ENCODE measurements at places on chromosomes 2 and 18.

DNA sequence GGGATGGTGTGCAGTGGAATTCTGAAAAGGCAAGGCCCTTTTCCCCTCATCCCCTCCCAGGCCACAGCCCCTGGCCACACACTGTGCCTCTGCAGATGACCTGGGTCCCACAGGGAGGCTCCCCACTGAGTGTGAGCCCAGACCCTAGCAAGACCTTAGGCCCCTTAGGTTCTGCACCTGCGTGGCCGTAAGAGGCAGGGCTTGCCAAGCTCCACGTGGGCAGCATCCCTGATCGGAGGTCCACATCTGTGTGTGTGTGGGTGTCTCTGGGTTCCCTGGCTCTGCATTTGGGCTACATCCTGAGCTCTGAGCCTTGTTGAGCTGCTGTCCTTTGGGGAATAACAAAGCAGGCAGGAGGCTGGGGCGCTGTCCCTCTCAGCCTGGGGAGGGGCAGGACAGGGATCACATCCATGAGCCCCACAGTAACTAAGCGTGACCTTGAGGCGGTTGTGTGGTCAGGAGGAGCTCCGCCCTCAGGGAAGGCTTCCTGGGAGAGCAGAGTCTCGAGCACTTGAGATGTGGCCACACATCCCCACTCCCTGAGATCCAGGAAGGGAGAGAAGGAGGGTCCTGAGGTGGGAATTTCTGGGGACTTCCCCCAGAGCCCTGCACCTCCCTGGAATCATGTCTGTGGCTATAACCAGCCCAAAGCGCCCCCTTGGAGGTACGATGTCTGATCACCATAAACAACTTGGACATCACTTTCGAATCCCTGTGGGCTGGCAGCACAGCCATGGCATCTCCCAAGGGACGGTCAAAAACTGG is 84.8 kb downstream of the STPG4 start:
- no peak for DNase-seq

DNA sequence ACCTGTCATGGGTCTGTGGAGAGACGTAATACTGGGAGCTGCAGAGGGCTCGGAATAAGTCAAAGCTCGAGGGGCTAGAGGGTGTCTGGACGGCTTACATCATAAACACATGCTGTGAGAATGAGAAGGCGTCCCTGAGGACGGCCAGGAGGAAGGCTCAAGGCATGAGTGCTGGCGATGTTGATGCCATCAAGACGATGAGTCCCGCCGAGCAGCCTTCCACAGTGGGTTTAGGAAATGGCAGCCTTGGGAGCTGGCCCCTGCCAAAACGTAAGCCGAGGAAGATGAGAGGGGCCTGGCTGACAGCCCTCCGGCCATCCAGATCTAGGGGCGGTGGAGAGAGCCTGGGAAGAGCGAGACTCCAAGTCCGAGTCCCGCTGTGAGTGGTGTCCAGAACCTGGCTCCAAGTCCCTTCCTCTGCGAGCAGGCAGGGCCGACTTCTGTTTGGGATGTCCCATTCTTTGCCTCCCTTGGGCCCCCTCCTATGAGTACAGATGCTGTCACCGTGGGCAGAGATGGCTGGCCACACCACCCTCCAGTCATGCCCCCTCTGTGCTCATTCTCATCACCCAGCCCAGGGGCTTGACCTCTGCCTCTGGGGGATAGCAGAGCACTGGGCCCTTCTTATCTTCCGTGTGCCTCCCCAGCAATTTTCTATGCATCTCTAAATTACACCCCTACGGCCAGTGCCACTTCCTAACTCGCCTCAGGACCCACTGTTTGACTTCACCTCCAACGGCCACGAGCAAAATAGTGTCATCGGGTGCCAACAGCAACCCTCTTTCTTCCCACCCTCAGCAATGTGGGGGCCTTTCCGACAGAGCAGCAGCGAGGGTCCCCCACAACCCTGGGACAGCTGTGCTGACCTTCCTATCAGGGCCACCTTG is 175.7 kb downstream of the FAM210A start:
- no peak for DNase-seq

GRCh38 chr2:218744615-218745014 is 34.0 kb downstream of the TTLL4 start:
- no peak for DNase-seq

DNA sequence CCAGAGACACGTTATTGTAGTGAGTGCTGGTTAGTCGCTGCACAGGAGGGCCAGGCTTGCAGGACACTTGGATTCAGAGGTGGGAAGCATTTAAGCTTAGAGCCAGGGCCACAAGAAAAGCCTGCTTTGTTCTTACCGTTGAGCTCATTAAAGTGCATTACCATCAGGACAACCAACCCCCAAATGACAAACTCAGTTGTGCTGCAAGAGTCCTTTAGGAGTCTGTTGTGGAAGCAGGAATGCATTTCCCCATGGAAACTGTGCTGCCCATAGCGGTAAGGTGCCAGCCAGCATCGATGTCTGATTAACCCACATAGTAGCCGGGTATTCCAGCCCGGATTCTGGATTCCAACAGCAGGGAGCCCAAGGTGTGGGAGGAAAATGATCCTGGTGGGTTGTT is 23.4 kb upstream of the REEP1 start:
- no peak for DNase-seq

DNA sequence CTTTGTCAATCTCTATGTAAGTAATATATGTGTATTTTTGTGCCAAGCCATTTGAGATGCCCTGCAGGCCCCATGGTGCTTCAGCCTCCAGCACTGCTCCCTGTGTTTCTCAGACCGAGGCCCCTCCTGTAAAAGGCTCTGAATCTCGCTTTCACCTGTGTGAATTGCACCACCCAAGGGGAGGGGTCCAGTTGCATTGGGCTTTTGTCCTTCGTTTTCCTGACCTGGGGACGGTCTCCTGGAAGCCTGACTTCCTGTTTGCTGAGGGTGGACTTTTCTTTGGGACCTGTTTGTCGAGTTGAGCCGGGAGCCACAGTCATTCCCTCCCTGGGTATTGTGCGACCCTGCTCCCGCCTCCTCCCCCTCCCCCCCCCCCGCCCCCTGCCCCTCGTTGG is 48.9 kb downstream of the AGAP1 start:
- DNase-seq = no peak

DNA sequence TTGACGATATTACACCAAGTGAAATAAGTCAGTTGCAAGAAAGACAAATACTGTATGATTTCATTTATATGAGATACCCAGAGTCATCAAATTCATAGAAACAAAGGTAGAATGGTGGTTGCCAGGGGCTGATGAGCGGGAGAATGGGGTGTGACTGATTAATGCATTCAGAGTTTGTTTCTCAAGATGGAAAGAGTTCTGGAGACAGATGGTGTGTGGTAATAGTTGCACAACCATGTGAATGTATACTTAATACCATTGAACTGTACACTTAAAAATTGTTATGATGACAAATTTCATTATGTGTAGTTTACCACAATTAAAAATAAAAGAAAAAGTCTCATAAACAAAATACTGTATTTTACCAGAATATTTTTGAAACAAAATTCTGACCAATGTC is 117.3 kb downstream of the PIGN start:
- no peak for DNase-seq

- DNase-seq = no peak
Observed at GRCh38 chr2:225004597-225004996, 37.7 kb downstream of the DOCK10 start.

DNA sequence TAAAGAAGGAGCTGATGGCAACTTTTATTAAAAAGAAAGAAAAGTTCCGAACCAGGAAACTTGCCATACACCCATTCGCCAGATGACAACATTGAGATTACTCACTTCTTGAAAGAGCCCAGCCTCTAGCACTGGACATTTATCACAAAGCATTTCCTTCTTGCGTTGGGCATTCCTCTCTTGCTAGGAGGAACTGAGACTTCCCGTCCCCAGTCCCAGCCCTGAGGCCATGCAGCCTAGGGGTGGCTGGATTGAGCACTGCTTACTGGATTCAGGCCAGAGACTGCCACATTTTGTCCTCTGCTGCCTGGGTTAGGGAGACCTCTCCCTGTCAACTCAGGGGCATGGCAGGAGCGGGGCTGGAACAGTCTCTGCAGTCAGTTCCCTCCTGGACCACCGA is 80.1 kb downstream of the SDC1 start:
- DNase-seq = no peak

- DNase-seq = no peak
Observed at GRCh38 chr2:179322289-179322688, 57.7 kb upstream of the SESTD1 start.

DNA sequence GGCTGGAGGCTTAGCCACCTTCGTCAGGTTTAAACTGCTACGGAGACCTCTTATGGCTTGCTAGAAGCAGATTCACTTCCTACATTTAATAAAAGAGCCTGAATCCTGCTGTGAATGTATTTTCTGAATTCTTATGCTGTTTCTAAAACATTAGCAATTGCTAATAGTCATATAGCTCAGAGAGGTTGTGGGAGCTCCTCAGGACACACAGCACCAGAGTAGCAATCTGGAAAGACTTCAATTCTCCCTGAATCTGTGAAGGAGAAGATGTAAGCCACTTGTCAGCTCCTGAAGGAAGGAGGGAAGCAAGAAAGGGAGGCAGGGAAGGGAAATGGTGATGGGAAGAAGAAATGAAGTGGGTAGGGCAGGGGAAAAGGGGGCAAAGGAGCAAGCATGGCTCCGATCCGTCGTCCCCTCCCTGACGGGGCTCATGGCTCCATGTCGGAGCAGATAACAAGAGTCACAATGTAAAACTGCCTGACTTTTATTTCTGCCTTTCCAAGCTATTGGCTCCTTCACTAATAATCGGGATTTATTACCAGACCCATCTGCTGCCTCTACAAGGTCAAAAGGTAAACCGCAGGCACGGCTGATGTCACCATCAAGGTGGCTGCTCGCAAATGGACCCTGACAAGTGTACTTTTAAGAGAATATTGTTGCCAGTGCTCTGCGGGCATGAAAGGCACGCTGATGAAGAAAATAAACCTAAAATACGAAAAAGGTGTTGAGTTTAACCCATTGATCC is 656.0 kb upstream of the SALL3 start:
- DNase-seq = no peak

- no peak for DNase-seq
Observed at GRCh38 chr2:48525269-48525943, 4.5 kb upstream of the STON1 start.

DNA sequence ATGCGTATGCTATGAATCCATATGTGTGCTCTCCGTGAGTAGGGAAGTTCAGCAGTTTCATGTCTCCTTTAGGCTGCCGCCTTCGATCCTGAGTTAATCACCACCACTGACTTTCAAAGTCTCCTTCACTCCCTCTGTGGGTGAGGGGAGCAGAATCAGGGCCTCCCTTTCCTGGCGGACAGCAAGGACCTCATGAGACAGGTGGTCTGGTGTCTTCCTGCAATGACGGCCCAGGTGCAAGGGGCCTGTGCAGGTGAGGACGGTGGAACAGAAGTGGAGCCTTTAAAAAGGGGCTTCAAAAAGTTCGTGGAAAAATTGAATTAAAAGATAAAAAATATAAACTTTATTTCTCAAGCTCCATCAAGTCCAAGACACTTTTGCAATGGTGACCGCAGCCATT is 222.6 kb downstream of the TWIST2 start:
- DNase-seq = no peak

- DNase-seq = no peak
Observed at GRCh38 chr2:129929321-129930290, 49.9 kb upstream of the RAB6C start.

DNA sequence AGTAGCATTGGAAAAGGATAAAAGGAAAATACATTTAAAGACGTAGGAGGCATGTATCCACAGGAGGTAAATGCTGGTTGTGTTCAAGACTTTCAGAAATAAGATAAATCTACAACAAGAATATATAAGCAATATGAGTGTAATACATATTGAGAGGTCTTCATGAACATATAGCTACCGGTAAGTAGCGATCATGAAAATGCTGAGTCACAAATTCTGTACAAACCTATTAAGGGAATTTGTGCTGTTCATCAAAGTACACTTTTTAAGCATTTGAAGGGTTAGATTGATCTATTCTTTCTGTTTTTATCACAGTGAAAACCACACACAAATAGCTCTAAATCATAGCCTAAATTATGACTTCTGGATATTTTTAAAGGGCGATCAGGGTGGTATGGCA is 173.1 kb upstream of the NYAP2 start:
- no peak for DNase-seq

DNA sequence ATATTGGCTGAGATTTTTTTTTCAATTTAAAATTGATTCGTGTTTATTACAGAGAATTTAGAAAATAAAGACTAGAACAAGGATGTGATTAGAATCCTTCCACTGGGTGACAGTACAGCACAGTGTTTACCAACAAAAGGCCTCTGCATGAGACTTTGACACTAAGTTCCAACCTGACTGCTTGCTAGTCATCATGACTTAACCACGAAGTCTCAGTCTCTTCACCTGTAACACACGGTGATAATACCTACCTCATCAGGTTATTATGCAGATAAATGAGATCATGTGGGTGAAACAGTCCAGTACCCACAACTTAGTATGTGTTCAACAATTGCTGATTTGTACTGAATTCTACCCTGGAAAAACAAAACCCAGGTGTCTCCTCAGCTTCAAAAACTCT is 151.2 kb downstream of the STK39 start:
- DNase-seq = no peak

DNA sequence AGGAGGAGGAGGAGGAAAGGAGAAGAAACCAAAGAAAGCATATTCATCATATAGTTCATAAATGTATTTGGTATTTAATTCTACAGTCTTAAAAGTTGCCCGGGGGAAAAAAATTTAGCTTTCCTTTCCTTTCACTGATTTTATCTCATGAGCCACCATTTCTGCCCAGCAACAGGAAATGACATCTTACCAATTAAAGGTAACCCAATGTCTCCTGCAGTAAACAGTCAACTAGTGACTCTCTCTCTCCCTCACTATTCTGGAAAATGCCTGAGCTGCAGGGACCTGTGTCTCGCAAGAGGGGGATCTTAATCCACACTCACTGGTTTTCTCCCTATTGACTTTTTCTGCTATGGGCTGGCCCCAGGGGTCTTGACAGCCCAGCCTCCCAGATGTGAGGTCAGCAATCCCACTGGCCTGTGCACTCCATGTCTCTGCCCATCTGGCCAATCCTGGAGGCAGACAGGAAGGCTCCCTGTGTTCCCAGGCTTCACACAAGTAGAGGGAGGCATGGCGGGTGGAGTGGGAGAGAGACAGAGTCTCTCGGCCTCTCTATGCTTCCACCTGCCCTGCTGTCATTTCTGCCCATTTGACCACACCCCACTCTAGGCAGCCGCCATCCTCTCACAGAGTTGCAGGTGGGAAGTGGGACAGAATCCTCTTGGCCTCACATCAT is 85.4 kb upstream of the CABLES1 start:
- DNase-seq = peak; percentile 39

- DNase-seq = no peak
Observed at GRCh38 chr2:20214566-20215182, 10.3 kb downstream of the SDC1 start.

DNA sequence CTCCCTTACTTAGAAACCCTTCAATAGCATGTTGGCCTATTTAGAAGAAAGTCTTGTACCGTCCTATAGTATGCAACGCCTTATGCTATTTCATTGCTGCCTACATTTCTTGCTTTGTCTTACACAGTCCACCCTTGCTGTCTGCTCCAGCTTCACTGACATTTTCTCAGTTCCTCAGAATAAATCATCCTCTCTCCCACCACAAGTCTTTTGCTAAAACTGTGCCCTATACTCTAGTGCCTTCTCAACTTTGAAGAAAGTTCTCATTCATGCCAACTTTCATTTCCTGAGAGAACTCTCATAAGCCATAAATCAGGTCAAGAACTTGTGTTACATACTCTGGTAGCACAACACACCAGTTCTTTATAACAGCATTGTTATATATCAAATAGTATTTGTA is 54.3 kb upstream of the COL3A1 start:
- DNase-seq = no peak
